ENCODE measurements at places on chromosomes 11 and 22.

GRCh38 chr11:15926071-15926470, 430.3 kb downstream of the SOX6 start:
- DNase-seq = no peak

GRCh38 chr22:39935116-39935515, 25.1 kb upstream of the TMA7B start:
- no peak for DNase-seq

DNA sequence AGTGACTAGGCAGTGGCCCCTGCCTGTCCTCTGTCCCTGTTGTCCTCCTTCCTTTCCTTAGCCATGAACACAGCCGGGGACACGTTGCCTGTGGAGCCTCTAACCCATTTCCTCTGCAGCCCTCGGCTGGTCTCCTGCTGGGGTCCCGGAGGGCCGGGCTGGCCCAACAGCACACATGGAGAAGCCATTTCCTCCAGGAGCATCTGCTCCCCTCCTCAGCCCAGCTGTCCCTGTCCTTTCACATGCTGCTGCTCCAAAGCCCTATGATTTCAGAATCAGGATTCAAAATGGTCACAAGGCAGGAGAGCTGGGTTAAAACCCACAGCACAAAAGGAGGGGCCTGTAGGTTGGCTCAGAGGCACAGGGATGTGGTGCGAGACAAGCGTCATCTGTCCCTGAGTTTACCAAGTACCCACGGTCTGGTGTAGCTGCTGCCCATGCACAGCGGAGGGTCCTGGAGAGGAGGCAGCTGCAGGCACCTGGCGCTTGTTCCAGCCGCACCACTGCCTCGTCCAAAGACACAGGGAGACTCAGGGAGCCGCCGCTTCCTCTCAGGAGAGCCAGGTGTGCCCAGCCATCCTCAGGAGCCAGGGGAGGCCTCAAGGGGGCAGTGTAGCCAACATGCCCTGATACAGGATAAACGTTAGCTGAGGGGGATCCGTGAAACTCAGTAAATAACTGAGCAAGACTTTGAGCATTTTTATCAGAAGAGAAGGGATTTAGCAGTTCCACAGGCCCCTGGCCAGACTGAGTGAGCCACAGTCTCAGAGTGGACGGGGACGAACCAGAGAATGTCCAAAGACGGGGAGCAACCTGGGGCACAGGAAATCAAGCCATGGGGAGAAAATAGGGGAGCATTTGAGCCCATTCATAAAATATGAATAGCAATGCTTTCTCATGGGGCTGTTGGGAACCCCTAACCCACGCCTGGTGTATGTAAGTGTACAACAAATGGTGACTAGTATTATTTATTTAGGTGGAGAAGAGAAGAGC, 3.9 kb upstream of the VSIG10L2 start:
- DNase-seq = peak; percentile 12

DNA sequence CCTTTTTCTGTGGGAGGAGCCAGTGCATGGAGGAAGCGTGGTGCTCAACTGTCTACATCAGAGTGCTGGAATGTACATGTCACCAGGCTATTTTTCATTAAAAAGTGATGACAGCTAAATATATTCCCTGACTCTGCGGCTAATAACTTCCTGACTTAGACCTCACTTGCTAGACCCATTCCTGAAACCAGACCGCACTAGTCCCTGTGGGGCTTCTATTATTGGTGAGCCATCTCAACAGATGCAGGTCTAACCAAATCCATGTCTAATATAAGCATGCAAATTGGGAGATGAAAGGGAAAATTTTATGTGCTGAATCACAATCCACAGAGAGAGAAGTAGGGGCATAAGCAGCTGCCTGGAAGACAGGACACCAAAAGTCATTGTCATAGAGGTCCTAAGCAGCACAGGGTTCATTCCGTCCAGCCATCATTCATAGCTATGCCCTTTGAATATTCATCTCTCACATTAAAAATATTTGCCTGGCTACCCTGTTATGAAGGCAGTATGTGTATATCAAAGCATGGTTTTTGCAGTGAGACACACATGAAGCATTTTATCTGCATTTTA, 110.9 kb upstream of the BLID start:
- DNase-seq = no peak

DNA sequence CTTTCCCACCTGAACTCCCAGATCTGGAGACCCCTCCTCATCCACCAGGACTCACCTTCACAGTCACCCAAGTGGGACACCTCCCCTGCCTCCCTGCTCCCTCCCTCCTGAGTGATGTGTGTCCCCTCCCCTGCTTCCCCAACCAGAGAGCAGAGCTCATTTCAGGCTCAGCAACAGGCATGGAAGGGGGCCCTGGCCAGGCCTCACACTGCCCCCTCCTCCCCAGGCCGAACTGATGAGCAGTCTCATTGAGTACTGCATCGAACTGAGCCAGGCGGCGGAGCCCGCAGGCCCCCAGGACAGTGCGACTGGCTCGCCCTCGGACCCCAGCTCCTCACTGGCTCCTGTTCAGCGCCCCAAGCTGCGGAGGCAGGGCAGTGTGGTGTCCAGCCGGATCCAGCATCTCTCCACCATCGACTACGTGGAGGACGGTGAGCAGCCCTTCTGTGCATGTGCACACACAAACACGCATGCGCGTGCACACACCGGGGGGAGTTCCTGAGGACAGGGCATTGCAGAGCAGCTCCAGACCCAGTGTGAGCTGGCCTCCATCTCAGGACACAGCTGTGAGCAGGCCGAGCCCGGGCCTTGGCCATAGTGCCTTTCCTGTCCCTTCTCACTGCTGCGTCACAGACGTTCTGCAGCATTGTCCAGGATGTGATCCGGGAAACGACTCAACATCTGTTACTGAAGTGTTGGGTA, 17.8 kb upstream of the NEAT1 start:
- DNase-seq = no peak

Data from stimulated activated CD8-positive, alpha-beta memory T cell treated with anti-CD3 and anti-CD28 coated beads, Interleukin-2, amount 100 ng/mL, for 1 hour (primary cell).